Dorsolateral prefrontal cortex (tissue), 122 donors: ENCODE measurements at places on chromosomes 4 and X.

DNA sequence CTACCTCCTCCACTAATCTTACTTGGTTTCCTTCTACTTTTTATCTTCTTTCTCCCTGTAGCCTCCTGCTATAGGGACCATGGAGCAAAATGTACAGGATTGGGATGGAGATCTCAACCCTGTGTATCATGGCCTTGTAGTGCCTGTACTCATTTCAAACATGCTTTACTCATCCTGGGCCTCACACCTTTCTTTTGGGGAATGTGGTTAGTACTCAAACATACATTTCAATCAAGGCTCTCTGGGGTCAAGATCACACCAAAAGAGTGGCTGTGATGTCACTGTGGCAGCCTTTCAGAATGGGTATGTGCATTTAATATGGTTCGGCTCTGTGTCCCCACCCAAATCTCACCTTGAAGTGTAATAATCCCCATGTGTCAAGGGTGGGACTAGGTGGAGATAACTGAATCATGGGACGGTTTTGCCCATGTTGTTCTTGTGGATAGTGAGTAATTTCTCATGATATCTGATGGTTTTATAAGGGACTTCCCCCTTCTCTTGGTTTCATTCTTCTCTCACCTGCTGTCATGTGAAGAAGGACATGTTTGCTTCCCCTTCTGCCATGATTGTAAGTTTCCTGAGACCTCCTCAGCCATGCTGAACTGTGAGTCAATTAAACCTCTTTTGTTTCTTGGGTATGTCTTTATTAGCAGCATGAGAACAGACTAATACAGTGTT lies 205.1 kb downstream of the RASL11B start:
- DNase-seq, result no peak

DNA sequence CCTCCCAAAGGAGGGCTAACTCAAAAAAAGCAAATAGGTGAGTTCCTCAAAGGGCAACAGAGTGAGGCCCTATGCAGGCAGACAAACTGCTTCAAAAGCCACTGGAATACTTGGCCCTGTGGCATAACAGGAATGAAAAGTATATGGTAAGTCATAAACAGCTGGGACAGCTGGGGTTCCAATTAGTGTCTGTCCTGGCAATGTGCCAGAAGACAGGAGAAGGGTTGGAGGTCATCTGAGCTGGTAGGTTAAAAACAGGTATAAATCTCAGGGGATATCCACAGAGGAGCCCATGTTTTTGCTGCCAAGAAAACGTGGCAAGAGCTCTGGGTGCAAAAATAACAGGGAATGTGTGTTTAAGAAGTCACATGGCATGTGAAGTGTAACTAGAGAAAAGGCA lies 111.6 kb downstream of the APOOL start:
- no peak for DNase-seq

- DNase-seq, result no peak
Measured at GRCh38 chrX:132677233-132677716, 188.4 kb upstream of the MBNL3 start.

DNA sequence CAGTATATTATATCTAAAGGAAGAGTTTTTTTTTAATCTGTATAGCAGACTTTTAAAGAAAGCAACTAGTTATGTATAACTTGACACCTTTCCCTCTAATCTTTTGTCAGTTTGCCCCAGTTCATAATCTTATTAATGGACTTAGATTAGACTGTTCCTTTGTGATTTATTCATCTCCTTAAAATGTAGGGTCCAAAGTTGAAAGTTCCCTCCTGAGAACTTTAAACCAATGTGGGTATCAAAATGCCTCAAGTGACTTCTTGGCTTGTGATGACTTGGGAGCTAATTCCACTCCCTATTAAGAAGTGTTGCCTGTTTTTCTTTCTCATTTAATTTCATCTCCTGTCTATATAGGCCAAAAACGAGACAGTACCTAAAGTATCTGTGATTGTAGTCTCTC lies 6.3 kb upstream of the SDAD1 start:
- no peak for DNase-seq

DNA sequence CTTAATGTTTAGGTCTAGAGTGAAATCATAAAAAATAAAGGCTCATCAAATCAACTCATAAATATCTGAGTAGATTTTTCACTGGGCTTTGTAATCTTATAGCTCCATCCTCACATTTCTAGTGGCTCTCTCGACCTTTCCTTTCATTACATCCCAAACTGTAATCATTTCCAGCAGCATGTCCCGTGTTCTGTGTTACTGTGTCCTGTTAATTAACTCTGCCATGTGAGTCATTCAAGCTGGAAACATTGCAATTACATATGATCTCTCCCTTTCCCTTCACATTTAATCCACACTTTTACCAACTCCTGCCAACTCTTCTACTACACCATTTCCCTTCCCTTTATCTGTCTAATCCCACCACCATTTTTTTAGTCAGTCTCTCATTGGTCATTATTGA lies 75.5 kb downstream of the UGT8 start:
- DNase-seq, result no peak

DNA sequence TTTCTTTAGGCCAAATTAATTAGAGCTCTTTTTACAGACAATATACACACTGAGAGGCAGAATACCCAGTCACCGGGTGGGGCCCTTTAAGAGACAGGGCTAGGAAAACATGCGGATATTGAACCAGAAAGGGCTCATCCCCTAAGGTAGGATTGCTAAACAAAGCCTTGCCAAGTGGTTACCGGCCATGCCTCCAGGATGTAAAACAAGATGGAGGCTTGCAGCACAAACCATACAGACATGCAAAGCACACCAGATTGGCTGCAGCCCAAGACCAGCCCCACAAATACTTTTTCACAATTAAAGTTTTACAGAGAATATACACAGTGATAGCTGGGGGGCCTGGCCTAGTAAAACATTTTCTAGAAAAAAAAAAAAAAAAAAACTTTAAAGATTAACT lies 210.0 kb downstream of the KLHL4 start:
- no peak for DNase-seq

DNA sequence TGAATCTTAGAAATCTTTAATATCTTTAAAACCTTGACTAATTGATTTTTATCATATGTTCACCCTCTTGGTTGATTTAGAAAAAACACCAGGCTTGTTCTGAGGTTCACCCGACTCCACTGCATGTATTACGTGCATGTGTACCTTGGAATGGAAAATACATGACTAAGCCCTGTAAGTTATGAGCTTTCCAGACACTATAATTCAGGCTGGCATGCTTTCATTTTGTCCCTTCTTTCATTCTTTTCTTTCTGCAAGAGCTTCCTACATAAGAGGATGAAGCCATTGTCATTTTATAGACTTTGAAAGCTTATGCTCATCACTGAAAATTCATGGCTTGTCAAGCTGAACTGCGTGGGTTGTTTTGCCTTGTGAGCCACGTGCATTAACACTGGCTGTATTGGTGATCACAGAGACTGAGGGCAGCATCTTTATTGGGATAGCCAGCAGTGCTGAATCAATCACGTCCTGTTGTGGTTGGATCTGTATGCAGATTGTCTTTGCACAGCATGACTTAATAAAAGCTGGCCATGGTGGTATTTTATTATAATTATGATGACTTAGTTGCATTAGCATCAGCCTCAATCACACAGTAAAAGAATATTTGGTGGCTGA lies 141.9 kb downstream of the SLIT2 start:
- DNase-seq, result no peak

DNA sequence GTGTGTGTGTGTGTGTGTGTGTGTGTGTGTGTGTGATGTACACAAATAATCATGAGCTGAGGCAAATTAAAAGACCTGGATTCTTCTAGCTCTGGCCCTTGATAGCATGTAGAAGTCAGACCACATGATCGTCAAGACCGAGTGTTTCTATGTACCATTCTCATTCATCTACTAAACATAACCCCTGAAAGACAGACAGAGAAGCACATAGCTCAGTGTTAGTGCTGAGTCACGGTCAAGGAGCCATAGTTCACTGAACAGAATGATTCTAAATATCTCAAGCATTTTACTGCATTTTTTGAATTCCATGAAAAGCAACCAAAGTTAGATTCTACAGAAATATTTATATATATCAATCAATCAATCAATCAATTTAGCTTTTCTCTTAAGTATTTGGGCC lies 412.3 kb upstream of the CXorf51A start:
- DNase-seq, result no peak

DNA sequence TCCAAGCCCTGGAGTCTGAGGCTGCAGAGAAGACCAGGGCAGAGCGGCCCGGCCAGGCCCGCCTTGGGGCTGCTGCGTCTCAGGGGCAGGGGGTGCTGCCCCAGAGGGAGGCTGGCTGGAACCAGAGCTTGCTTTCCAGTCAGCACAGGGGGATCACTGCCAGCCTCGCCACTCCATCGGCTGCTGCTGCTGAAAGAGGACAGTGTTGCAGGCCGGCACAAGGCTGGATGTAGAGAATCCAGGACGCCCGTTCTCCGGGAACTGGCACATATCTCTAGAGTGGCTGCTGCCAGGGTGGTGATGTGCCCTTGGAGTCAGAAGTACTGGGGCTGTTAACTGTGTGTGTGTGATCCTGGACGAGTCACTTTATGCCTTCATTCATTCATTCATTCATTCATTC lies 31.9 kb upstream of the SORCS2 start:
- DNase-seq, result no peak

- DNase-seq, result no peak
Measured at GRCh38 chr4:8913858-8914460, 42.3 kb upstream of the HMX1 start.

- DNase-seq, result no peak
Measured at GRCh38 chr4:100357542-100357941, 160.3 kb downstream of the EMCN start.

DNA sequence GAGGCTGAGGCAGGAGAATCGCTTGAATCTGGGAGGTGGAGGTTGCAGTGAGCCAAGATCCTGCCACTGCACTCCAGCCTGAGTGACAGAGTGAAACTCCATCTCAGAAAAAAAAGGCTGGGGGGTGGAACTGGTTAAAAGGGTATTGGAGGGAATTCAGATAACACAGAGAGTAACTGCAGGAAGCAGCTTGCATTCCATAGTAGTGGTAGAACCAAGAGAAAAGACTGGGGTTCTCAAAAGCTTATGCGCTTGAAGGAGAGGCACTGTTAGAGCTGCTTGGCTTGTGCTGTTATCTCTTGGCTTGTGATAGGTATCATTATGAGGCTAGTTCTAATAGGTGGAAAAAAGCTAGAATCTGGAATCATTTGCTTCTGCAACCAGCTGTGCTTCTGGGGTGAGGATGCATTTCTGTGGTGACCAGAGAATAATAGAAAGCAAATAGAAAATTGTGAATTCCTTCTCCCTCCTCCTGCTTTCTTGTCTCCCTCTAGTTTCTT lies 91.2 kb upstream of the ELOVL6 start:
- DNase-seq, result no peak

DNA sequence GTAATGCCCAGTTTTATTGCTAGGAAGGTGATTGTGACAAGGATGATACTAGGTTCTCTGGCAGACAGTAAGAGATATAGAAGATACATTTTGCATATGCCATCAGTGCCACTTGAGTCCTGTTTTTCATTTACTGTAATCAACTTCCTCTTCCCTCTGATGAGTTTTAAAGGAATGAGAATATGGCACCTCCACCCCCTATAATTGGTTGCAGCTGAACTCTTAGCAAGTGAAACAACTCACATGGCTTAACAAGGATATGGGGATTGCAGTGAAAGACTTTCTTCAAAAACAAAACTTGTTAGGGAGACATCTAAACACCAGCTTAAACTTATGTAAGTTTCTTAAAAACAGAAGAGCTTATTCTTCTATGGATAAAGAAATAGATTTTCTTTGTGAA lies 90.0 kb downstream of the AREG start:
- DNase-seq, result no peak

GRCh38 chrX:1870421-1870820 lies 255.6 kb downstream of the ASMT start:
- no peak for DNase-seq

DNA sequence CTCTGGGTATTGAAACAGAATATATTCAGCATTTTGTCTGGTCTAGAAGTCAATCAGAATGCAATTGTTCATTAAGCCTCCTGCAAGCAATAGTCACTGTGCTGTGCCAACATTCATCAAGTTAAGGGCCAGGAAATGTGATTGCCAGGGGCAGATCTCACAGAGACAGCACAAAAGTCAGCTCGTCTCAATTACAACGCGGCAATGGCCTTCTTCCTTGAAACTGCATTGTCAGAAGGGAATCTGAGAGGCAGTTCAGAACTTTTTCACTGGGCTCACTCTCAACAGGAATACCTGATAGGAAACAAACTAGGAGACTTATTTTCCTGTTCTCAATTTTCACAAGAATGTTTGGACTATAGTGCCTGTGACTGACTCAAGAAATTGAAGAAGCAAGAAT lies 131.1 kb upstream of the NR3C2 start:
- no peak for DNase-seq

GRCh38 chrX:2325076-2325784 lies 175.5 kb downstream of the DHRSX start:
- peak; percentile 82 for DNase-seq

DNA sequence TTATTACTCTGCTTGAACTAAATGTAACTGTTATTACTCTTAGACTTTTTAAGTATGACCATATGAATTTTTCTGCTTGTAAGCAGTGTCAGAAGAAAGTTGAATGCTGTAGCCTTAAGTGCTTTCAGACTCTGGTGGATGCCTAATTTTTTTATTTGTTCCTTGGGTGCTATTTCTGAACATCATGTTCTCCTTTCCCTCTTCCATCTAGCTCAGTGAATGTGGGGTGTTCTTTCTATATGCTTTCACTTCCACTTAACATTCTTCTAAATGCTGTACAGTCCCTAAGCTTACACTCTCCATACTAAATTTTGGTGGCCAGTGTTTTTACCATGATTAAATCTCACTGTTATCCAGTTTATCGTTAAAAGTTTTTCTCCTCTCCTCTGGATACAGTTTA lies 3.6 kb downstream of the DCK start:
- DNase-seq, result no peak

GRCh38 chr4:153684971-153685371 lies 891 bp downstream of the TLR2 start:
- DNase-seq, result no peak

- no peak for DNase-seq
Measured at GRCh38 chr4:163309466-163309865, 22.9 kb downstream of the NPY1R start.

DNA sequence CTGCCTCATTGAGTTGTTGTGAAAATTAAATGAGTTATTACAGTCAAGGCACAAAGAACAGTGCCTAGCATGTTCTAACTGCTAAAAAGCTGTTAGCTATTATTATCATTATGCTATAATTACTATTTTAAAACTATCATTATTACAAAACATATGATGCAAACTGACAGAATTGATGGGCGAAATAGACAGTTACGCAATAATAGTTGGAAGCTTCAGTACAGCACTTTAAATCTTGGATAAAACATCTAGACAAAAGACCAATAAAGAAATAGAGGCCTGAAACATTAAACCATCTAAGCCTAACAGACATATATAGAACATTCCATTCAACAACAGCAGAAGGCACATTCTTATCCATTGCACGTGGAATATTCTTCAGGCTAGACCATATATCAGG lies 73.0 kb downstream of the TAB3 start:
- DNase-seq, result no peak

GRCh38 chr4:2423695-2424094 lies 4.9 kb downstream of the CFAP99 start:
- no peak for DNase-seq

DNA sequence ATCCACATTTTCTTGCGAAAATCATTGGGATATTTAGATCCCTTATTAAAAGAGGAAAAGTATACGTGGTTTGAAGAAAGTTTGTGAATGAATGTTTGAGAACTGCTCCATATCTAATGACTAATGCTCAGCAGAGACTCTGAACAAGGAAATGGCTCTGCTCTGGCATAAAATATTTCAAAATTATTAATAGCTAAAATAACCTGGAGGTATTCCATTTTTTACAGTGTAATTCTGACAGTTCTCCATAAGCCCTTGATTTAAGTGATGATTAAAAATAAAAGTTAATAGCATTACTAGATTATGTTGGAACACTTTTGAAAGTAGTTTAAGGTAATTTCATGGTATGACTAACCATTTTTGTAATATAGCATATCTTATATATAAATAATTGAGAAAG lies 1276.9 kb upstream of the TENM3 start:
- no peak for DNase-seq
